HT-29 (cell line): ENCODE measurements at places on chromosomes 2 and 18. TPM values are rescaled to one million over a fixed set of nuclear protein-coding genes. Genes with fewer than 3 reads are reported as not detected.

Gene MERTK
- 0.34 and 0.46 TPM in 2 replicates for total RNA-seq

Gene ONECUT2
- 6.6 and 8.6 TPM in 2 replicates for total RNA-seq

Gene TACR1
- not detected in 2 replicates for total RNA-seq

Gene ALMS1
- 13.9 and 18.2 TPM in 2 replicates for total RNA-seq

Gene UGT1A4
- total RNA-seq = 3.4 and 3.9 TPM in 2 replicates

Gene GCG
- not detected in 2 replicates for total RNA-seq

Gene COL3A1
- not detected in 2 replicates for total RNA-seq

Gene TTLL4
- 22.8 and 33.3 TPM in 2 replicates for total RNA-seq

Gene MROH2A
- 2.4 and 2.8 TPM in 2 replicates for total RNA-seq

Gene SATB2
- 0.16 and 0.18 TPM in 2 replicates for total RNA-seq

Gene SERPINB10
- total RNA-seq = not detected in 2 replicates

Gene GTF3C2
- total RNA-seq = 62.4 and 65.1 TPM in 2 replicates

Gene ACKR3
- not detected in 2 replicates for total RNA-seq

Gene FSHR
- total RNA-seq = not detected in 2 replicates

Gene FAP
- total RNA-seq = not detected in 2 replicates

Gene FIGN
- total RNA-seq = not detected in 2 replicates

Gene SCN9A
- 0.38 and 0.52 TPM in 2 replicates for total RNA-seq

Gene DQX1
- 0.47 and 1.3 TPM in 2 replicates for total RNA-seq

Gene SERPINB4
- total RNA-seq = not detected in 2 replicates

Gene USP37
- 3.9 and 4.1 TPM in 2 replicates for total RNA-seq

Gene G6PC2
- total RNA-seq = not detected in 2 replicates

Gene CABYR
- total RNA-seq = 0.36 and 0.91 TPM in 2 replicates

Gene MDH1B
- 0.44 TPM in 1 of 2 replicates, not detected in the other for total RNA-seq

Gene AQP4
- not detected in 2 replicates for total RNA-seq
